NCI-H524 treated with DMSO at 0.1 percent for 48 hours (cell line): ENCODE measurements at places on chromosomes 1 and 21.

- no peak for DNase-seq
Observed at GRCh38 chr21:34836933-34837505, 168.2 kb downstream of the CLIC6 start.

- DNase-seq: no peak
Observed at GRCh38 chr1:34013958-34014737, 150.3 kb downstream of the HMGB4 start.

- no peak for DNase-seq
Observed at GRCh38 chr1:232529747-232530146, 100.2 kb downstream of the SIPA1L2 start.

GRCh38 chr1:23122023-23122748 lies 46.5 kb downstream of the LUZP1 start:
- DNase-seq: no peak

- DNase-seq: no peak
Observed at GRCh38 chr1:219422811-219423598, 189.9 kb downstream of the ZC3H11B start.

GRCh38 chr1:233278631-233279030 lies 16.9 kb downstream of the PCNX2 start:
- no peak for DNase-seq

GRCh38 chr1:201329286-201329685 lies 46.0 kb downstream of the PKP1 start:
- DNase-seq: no peak
